ENCODE measurements at places on chromosomes 6 and 20. TPM values are rescaled to one million over a fixed set of nuclear protein-coding genes. Genes with fewer than 3 reads are reported as not detected.

DACT2 gene
- polyA plus RNA-seq, result not detected

- DNase-seq, result no peak
- no peaks in the 10 kb centered on the region for H3K27me3 ChIP-seq
- no peak overlapping the region for H3K4me3 ChIP-seq
- H3K36me3 ChIP-seq, result no peaks in the 10 kb centered on the region
- no peaks in the 10 kb centered on the region for H3K4me1 ChIP-seq
Measured at GRCh38 chr20:13870170-13870748, 85.4 kb downstream of the NDUFAF5 start.

DNA sequence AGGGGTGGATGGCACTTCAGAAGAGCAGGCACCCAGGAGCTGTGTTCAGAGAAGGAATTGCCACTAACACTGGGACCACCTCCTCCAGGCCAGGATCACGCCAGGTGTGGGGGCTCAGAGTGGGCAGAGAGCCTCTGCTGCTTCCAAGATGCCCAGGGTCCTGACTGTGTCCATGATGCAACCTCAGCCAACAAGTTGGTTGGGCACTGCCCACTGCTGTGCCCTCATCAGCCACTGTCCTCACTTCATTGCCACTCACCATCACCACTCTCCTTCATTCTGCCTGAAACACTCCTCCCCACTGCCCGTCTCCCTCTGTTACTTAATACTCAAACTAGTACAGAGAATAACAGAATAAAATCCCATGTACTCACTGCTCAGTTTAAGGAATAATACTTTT is 16.5 kb upstream of the TCF15 start:
- no peaks in the 10 kb centered on the region for H3K36me3 ChIP-seq
- H3K4me1 ChIP-seq, result no peaks in the 10 kb centered on the region
- DNase-seq, result no peak
- H3K4me3 ChIP-seq, result no peak overlapping the region
- peaks cover 5% of the 10 kb centered on the region for H3K27me3 ChIP-seq

ITCH gene
- polyA plus RNA-seq, result 12.0 TPM

DNA sequence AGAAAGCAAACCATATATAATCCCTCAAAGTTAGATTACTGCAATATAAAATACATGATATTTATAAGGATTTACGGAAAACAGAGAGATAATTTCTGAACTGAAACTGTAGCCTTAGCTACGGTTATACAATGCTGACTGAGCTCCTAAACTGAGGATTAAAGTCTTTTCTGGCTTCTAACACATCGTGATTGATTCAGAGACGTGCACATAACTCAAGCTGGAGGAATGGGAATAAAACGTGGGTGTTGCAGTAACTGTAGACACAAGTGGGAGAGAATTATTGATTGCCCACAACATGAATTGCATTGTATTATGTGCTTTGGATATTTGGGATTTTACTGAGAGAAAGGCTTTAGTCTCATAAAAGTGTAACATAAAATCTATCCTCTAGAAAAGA is 418.0 kb upstream of the OPRM1 start:
- no peak for DNase-seq
- no peak overlapping the region for H3K27ac ChIP-seq
- no peaks in the 10 kb centered on the region for H3K4me1 ChIP-seq
- H3K4me3 ChIP-seq, result no peak overlapping the region
- no peaks in the 10 kb centered on the region for H3K36me3 ChIP-seq

- no peak for DNase-seq
- H3K36me3 ChIP-seq, result no peaks in the 10 kb centered on the region
- no peak overlapping the region for H3K4me3 ChIP-seq
- H3K27ac ChIP-seq, result no peak overlapping the region
- H3K27me3 ChIP-seq, result no peaks in the 10 kb centered on the region
- no peaks in the 10 kb centered on the region for H3K4me1 ChIP-seq
Measured at GRCh38 chr6:124205921-124206320, 402.3 kb downstream of the NKAIN2 start.

- no peak overlapping the region for H3K4me3 ChIP-seq
- no peaks in the 10 kb centered on the region for H3K27me3 ChIP-seq
- no peak overlapping the region for H3K27ac ChIP-seq
- no peak for DNase-seq
- H3K36me3 ChIP-seq, result no peaks in the 10 kb centered on the region
- no peaks in the 10 kb centered on the region for H3K4me1 ChIP-seq
Measured at GRCh38 chr6:97097068-97098047, 172.8 kb downstream of the KLHL32 start.

SLC52A3 gene
- 8.8 TPM for polyA plus RNA-seq

TBXT gene
- not detected for polyA plus RNA-seq

CDH4 gene
- polyA plus RNA-seq, result 0.27 TPM

- H3K36me3 ChIP-seq, result no peaks in the 10 kb centered on the region
- no peaks in the 10 kb centered on the region for H3K27me3 ChIP-seq
- peak; percentile 59 for DNase-seq
- H3K4me3 ChIP-seq, result peak overlapping the region; percentile 46
- H3K4me1 ChIP-seq, result peaks cover 22% of the 10 kb centered on the region
Measured at GRCh38 chr6:37698264-37699137, 818 bp upstream of the MDGA1 start.

DNA sequence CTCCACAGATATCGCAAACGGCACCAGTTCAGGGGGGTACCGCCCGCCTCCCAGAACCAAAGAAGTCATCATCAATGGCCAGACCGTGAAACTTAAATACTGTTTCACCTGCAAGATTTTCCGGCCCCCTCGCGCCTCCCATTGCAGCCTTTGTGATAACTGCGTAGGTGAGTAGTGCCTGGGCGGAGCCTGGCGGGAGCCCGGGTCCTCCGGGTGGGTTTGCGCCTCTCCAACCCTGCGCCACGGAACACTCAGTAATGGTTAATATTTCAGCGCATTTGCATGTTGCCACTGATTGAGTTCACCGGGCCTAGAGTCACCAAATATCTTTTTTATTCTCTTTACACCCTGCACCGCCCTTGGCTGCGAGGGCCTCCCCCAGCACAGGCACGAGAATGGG is 212.0 kb downstream of the ZDHHC14 start:
- H3K36me3 ChIP-seq, result no peaks in the 10 kb centered on the region
- no peak for DNase-seq
- H3K27ac ChIP-seq, result no peak overlapping the region
- peaks cover 4% of the 10 kb centered on the region for H3K4me1 ChIP-seq

HLA-DMA gene
- polyA plus RNA-seq, result 60.4 TPM

DNA sequence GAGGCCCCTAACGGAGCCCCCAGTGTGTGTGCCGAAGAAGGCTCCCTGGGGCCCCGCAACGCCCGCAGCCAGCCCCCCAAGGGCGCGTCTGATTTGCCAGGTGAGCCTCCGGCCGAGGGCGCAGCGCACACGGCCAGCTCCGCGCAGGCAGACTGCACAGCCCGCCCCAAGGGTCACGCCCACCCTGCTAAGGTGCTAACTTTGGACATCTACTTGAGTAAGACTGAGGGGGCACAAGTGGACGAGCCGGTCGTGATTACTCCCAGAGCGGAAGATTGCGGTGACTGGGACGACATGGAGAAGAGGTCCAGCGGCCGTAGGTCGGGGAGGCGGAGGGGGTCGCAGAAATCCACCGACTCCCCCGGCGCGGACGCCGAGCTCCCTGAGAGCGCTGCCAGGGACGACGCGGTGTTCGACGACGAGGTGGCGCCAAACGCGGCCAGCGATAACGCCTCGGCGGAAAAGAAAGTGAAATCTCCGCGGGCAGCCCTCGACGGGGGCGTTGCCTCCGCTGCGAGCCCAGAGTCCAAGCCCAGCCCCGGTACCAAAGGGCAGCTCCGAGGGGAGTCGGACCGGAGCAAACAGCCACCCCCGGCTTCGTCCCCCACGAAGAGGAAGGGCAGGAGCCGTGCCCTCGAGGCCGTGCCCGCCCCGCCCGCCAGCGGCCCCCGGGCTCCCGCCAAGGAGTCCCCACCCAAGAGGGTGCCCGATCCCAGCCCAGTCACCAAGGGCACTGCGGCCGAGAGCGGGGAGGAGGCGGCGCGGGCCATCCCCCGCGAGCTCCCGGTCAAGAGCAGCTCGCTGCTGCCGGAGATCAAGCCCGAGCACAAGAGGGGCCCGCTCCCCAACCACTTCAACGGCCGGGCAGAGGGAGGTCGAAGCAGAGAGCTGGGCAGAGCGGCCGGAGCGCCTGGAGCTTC is 117.0 kb downstream of the RTN4IP1 start:
- H3K27ac ChIP-seq, result peak overlapping the region; percentile 100
- no peaks in the 10 kb centered on the region for H3K36me3 ChIP-seq
- DNase-seq, result peak; percentile 96

TNNC2 gene
- polyA plus RNA-seq, result 4.1 TPM

DEF6 gene
- 4.7 TPM for polyA plus RNA-seq

ANGPT4 gene
- polyA plus RNA-seq, result 0.70 TPM

GRCh38 chr20:14401479-14402138 is 64.2 kb upstream of the FLRT3 start:
- H3K36me3 ChIP-seq, result no peaks in the 10 kb centered on the region
- no peaks in the 10 kb centered on the region for H3K27me3 ChIP-seq
- no peaks in the 10 kb centered on the region for H3K4me1 ChIP-seq
- DNase-seq, result no peak
- no peak overlapping the region for H3K4me3 ChIP-seq
- H3K27ac ChIP-seq, result no peak overlapping the region

DNA sequence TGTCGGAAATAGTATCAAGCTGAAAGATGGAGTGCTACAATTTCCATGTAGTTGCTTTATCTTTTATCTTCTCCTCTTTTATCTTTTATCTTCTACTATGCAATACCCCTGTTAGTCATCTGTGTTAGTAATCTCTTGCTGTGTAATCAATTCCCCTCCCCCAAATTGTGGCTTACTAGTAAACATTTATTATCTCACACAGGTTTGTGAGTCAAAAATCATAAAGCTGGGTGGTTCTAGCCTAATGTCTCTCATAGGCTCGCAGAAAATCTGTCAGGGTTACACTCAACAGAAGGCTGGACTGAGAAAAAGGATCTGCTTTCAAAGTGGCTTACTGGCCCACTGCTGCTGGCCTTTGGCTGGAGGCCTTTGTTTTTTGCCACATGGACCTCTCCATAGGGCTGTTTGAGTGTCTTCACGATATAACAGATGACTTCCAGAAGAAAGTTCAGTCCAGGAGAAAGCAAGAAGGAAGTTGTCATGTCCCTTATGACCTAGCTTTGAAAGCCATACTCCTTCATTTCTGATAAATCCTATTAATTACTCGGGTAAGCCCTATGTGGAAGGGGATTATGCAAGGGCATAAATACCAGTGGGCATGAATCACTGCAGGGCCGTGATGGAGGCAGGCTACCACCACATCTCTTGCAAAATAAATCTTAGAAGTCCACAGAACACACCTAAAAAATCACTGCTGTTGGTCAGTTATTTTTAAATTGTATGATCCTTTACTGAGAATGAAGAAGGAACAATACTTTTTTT is 24.5 kb upstream of the PTCHD4 start:
- no peaks in the 10 kb centered on the region for H3K36me3 ChIP-seq
- H3K4me3 ChIP-seq, result no peak overlapping the region
- DNase-seq, result no peak
- H3K27ac ChIP-seq, result no peak overlapping the region
- H3K27me3 ChIP-seq, result no peaks in the 10 kb centered on the region
- H3K4me1 ChIP-seq, result no peaks in the 10 kb centered on the region

- no peaks in the 10 kb centered on the region for H3K36me3 ChIP-seq
- H3K27ac ChIP-seq, result no peak overlapping the region
- H3K27me3 ChIP-seq, result no peaks in the 10 kb centered on the region
- no peak overlapping the region for H3K4me3 ChIP-seq
Measured at GRCh38 chr6:73581293-73581692, 60.5 kb upstream of the EEF1A1 start.

KCNK17 gene
- 0.45 TPM for polyA plus RNA-seq

DNA sequence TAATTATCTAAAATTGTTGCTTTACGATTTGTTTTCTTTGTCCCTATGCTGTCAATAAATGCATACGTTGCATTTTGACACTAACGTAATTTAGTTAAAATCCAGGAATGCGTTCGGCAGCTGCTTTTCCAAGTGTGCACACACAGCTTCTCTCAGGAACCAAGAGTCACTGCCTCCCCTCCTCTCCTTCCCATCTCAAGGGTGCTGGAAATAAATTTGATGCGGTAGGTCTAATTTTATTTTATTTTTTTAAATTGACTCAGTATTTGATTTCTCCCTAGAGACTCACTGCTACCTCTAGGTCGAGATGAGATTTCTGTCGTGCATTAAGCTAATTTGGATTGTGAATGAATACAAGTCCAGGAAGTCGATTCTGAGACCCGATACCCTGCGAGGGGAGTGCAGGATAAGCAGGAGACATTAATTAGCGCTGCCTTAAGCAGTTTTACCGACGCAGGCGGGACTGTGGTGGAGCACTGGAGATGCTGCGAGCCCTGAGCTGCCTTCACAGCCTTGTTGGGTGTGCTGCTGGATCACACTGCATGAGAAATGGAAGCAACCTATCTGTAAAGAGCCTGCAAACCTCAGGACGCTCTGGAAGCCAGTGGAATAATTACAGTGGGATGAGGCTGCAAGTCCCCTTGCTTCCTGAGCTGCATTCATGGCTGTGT is 381.2 kb downstream of the C6orf118 start:
- no peak for DNase-seq
- no peak overlapping the region for H3K4me3 ChIP-seq
- no peaks in the 10 kb centered on the region for H3K36me3 ChIP-seq
- H3K27ac ChIP-seq, result no peak overlapping the region

RAD21L1 gene
- not detected for polyA plus RNA-seq

DNA sequence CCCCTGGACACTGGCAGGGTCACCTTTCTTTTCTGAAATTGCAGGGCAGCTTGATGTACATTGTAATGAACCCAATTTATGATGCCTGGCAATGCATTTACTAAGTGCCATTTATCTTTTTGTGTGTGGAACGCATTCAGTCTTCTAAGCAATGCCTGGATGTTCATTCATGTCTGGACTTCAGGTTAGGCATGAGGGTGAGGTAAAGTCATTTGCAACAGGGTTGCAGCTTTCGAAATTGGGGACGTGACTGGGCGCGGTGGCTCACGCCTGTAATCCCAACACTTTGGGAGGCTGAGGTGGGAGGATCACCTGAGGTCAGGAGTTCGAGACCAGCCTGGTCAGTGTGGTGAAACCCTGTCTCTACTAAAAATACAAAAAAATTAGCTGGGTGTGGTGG is 134.6 kb downstream of the SOX4 start:
- no peak overlapping the region for H3K4me3 ChIP-seq
- DNase-seq, result no peak
- H3K27me3 ChIP-seq, result no peaks in the 10 kb centered on the region
- no peaks in the 10 kb centered on the region for H3K36me3 ChIP-seq
- H3K27ac ChIP-seq, result no peak overlapping the region

DNA sequence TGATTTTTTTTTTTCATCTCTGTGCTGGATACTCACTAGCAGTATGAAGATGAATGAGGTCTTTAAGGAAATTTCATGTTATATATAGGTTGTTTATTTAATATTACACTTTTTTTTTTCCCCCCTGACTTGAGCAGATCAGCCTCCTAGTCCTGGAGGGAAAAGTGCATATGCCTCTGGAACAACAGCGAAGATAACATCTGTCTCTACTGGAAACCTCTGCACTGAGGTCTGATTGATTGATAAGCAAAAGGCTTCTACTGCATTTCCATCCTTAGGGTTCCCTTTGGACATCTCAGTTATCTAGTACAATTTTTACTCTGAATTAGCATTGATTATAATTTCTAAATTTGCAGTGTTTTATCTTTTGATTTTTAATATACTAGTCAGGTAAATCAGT is 49.8 kb upstream of the KIF25 start:
- no peaks in the 10 kb centered on the region for H3K4me1 ChIP-seq
- no peak overlapping the region for H3K4me3 ChIP-seq
- DNase-seq, result no peak

GRCh38 chr6:134173936-134174671 is 121.7 kb upstream of the SLC2A12 start:
- DNase-seq, result peak; percentile 91
- H3K4me3 ChIP-seq, result peak overlapping the region; percentile 76
- no peaks in the 10 kb centered on the region for H3K4me1 ChIP-seq
- no peaks in the 10 kb centered on the region for H3K27me3 ChIP-seq
- peaks cover 14% of the 10 kb centered on the region for H3K36me3 ChIP-seq
- peak overlapping the region; percentile 94 for H3K27ac ChIP-seq

Measured in small intestine (tissue), 16 donors.